ENCODE measurements at places on chromosomes 5 and 9.

GRCh38 chr9:133990366-133991213, 1.5 kb downstream of the VAV2 start:
- DNase-seq: no peak

DNA sequence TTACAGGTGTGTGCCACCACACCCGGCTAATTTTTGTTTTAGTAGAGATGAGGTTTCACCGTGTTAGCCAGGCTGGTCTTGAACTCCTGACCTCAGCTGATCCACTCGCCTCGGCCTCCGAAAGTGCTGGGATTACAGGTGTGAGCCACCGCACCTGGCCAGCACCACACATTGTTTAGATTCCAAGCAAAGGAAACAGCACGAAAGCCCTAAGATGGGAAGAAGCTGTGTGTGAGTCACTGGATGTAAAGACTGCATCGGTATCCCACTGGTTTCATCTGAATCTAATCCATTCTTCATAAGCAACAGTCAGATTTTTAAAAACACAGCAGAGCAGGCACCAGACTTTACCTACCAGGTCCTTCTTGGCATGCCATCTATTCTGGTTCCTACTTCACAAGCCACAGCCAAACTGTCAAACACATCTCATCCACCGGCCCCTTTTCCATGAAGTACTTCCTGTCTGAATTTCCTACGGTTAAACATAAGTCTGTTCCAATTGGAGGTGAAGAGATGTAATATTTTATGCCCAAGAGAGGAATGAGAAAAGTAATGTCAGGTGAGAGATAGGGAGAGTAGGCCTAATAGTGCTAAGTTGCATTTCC, 17.4 kb downstream of the UBTD2 start:
- no peak for DNase-seq

- DNase-seq: no peak
These were observed 227.7 kb downstream of the SMARCA2 start for GRCh38 chr9:2242831-2243330.

DNA sequence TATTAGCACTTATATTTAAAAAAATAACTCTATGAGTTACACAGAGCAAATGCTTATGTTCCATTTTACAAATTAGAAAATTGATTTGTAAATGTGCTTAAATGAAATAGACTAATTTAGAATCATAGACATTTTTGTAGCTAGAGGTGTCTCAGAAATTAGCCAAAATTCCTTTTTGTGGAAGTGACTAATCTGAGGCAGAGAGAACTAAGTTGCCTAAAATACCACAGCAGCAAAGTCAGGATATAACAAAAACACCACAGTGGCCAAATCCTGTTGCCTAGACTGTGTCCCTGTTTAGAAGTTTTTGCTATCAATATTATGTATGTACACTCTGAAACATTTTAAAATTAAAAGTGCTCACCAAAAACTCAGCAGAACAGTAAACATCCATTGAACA, 18.7 kb downstream of the ADAMTSL1 start:
- DNase-seq: no peak

DNA sequence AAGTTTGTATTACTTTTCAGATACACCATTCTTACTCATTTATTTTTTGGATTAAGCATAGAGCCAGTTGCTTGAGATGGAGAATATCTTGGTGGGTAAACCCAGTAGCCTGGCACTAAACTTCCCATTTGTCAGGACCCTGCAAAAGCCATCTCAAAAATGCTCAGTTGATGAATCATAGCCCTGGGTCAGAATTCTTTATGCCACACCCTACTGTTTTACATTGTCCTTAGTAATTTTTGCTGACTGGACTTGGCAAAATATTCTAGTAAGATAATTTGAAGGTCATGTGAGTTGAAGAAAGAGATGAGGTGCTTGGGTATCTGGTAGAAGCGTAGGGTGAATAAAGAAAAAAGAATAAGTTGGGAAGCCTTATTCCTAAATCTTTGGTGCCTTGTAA, 50.7 kb downstream of the C7 start:
- DNase-seq: no peak

DNA sequence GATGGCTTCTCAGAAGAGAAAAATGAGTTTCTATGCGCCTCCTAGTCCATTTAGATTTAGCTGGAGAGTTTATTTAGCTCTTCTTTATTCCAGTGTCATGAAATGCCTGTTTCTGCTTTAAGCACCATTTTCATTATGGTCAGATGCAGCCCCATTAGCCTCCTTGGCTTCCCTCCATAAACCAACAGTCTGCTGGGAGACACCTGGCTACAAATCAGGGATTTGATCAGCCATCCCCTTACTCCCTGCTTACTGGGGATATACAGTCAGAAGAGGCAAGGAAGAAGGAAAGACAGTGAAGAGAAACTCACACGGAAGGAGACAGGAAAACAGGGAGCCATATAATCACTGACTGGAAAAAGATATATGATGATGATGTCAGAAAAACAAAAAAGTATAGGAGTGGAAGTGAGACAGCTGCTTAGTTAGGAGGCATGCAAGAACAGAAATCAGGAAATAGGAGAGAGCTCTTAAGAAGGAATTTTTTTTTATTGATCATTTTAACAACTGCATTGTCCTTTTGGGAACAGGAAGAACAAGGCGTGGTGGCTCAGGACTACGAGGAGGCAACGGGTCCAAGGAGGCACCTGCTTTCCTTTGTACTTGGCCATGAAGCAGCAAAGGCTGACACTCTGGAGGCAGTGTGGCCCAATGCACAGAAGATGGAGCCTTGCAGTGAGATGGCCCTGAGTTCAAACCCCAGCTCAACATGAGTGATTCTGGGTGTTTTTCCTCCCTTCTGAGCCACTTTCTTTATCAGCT, 56.1 kb downstream of the MED27 start:
- DNase-seq: no peak

GRCh38 chr5:146059460-146060220, 45.7 kb downstream of the PLAC8L1 start:
- no peak for DNase-seq

- no peak for DNase-seq
These were observed 549.2 kb upstream of the GRAMD2B start for GRCh38 chr5:125874057-125874456.

DNA sequence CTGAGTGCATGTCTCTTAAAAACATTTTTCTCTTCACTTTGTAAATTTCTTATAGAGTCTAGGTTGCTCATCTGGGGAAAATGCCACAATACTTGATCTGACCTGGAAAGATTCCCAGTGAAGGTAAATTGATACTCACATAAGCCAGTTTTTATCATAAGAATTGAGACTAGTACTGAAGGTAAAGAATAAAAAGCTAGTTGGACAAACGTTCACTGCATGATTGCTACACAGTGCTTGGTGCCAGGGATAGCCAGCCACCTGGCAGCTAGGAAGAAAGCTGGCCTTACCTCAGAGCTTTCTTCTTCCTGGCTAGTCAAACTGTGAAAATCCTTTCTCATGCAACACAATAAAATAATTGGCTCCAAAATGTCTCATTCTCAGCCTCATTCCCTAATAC, 77.1 kb downstream of the MUSK start:
- no peak for DNase-seq

GRCh38 chr5:126970517-126971017, 59.8 kb downstream of the MARCHF3 start:
- no peak for DNase-seq

GRCh38 chr9:122204055-122204454, 24.7 kb downstream of the LHX6 start:
- DNase-seq: no peak

GRCh38 chr5:126044111-126044668, 379.0 kb upstream of the GRAMD2B start:
- no peak for DNase-seq

GRCh38 chr5:141525653-141526052, 36.8 kb downstream of the PCDHGC5 start:
- DNase-seq: no peak

GRCh38 chr9:8134635-8135034, 335.1 kb upstream of the DMAC1 start:
- no peak for DNase-seq

- no peak for DNase-seq
These were observed 31.6 kb downstream of the NEURL1B start for GRCh38 chr5:172672681-172673080.

- DNase-seq: no peak
These were observed 38.8 kb downstream of the MYO10 start for GRCh38 chr5:16897284-16897704.

DNA sequence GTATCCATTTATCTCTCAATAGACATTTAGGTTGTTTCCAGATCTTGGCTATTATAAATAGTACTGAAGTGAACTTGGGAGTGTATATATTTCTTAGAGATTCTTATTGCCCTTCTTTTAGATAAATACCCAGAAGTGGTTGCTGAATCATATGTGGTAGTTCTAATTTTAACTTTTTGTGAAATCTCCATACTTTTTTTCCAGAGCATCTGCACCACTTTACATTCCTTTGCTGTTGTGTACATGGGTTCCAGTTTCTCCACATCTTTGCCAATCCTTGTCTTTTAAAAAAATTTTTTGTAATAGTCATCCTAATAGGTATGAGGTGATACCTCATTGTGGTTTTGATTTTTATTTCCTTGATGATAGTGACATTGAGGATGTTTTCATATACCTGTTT, 303.7 kb downstream of the CCDC171 start:
- no peak for DNase-seq

GRCh38 chr5:5220901-5221631, 80.9 kb downstream of the ADAMTS16 start:
- DNase-seq: no peak

- no peak for DNase-seq
These were observed 108.5 kb downstream of the ADRB2 start for GRCh38 chr5:148934895-148935400.

- no peak for DNase-seq
These were observed 24.2 kb upstream of the ADAMTS2 start for GRCh38 chr5:179369530-179369884.

- no peak for DNase-seq
These were observed 79.4 kb downstream of the ADAMTS16 start for GRCh38 chr5:5219541-5219940.

DNA sequence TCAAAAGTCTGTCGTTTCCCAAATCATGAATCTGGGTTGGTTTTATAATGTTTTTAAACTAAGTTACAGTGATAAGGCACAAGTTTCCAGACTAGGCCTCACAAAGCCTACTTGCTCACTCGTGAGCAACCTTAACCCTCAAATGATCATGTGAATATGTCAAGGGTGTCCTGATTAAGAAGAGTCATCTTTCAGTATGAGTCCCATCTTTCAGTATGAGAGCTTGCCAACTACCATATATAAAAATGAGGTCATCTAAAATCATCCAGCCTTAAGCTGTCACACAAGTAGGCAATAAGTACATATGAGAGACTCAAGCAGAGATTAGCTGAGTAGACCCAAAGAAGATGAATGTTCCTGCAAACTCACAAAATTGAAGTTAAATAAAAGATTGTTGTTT, 668.4 kb upstream of the FAM174A start:
- DNase-seq: no peak

DNA sequence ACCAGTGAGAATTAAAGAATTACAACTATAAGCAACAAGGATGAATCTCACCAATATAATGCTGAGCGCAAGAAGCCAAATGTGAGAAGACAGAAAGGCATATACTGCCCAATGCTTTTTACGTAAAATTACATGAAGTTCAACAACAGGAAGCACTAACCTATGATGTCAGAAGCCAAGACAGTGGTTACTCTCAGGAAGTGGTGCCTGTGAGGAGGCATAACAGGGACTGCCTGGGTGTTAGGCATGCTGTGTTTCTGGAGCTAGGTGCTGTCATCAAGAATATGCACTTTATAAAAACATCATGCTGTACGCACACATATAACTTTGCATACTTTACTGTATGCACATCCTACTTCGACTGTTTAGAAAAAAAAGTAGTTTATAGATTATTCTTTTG, 30.1 kb downstream of the FRMD3 start:
- no peak for DNase-seq

- no peak for DNase-seq
These were observed 57.5 kb downstream of the HOMER1 start for GRCh38 chr5:79456400-79456799.

DNA sequence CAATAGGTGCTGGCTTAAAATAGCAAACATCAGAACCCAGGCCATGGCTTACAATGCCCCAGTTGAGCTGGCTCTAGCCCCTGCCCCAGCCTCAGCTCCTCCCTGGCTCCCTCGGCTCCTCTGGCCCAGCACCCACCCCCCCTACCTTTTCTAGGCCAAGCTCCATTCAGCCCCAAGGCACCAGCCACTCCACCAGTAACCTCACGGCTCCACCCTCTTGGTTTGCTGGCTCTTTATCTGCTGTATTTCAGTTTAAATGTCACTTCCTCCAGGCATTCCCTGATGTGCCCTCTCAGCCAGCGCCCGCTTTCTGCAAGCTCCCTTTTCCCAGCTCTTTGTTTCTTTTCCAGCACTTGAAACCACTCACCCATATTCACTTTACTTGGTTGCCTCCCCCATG, 10.6 kb downstream of the C1QTNF2 start:
- DNase-seq: no peak

DNA sequence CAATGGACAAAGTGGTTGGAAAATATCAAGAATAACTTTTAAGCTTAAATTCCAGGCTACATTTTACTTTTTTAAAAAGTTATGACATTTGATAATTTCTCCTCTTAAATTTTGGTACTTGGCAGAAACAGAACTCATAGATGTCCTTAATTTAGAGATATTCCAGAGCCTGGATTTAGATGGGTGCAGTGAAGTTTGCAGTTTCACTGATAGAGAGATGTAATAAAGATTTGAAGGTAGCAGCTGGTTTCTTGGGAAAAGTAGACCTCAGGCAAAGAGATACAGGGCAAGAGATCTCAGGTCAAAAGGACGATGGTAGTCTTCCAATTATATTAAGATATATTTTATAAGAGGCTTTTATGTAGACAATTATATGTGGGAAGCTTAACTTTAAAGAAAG, 134.6 kb downstream of the ISL1 start:
- DNase-seq: no peak

DNA sequence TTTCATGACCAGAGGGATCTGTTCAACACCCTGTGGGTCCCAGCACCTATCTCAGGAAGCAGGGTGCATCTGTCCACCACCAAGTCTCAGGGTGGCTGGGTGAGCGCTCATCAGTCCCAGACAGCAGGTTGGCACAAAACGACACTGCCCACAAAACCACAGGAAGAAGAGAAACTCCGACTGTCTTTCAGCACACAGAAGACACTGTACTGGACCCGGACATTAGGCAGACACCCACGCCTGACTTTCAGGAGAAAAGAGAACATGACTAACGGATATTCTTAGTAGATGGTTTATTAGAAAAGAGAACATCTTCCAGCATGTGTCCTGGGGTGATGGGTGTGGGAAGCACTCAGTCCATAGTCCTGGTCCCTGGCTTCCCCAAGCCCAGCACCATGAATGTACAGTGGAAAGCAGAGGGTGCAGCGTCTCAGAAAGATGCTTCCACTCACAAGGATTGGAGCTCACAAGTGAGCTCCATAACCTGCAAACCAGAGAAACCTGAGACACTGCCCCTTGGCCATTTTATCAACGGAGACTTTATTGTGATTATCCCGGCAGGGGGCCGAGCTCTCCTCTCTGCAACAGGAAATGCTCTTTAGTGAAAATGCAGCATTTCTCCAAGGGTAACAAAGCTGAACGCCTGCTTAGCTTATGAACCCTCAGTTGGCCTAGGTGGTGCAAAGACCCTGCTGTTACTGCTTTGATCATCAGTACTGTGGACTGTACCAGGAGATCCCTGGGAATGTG, 35.8 kb upstream of the LCP2 start:
- no peak for DNase-seq

- DNase-seq: no peak
These were observed 15.5 kb upstream of the LOX start for GRCh38 chr5:122093415-122094180.

- DNase-seq: no peak
These were observed 1104.7 kb downstream of the EFNA5 start for GRCh38 chr5:106566031-106566430.
